ENCODE measurements at places on chromosomes 12 and 14.
A peak's percentile ranks its signal among the peaks of the same experiment; 100 is the strongest.

DNA sequence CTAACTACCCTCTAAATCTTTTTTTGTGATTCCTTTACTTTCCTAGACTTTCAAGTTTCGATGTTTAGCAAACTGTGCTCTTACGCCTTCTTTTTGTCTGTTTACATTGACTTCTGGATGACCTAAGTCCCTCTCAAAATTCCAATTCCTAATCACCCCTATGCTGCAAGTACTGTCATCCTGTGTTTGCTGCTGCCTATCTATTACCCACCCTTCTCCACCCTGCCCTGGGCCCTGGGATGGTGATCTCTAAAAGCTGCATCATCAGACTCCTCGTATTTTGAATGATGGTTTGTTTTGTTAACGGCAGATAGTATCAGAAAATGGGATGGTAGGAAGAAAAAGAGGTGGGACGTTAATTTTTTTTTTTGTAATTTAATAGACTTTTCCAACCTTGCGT, 272.1 kb downstream of the DIO2 start:
- no peak for DNase-seq

GRCh38 chr12:114913871-114914801, 230.2 kb upstream of the TBX3 start:
- no peak for DNase-seq

- no peak for DNase-seq
Measured at GRCh38 chr12:101697930-101698799, 725 bp downstream of the CHPT1 start.

DNA sequence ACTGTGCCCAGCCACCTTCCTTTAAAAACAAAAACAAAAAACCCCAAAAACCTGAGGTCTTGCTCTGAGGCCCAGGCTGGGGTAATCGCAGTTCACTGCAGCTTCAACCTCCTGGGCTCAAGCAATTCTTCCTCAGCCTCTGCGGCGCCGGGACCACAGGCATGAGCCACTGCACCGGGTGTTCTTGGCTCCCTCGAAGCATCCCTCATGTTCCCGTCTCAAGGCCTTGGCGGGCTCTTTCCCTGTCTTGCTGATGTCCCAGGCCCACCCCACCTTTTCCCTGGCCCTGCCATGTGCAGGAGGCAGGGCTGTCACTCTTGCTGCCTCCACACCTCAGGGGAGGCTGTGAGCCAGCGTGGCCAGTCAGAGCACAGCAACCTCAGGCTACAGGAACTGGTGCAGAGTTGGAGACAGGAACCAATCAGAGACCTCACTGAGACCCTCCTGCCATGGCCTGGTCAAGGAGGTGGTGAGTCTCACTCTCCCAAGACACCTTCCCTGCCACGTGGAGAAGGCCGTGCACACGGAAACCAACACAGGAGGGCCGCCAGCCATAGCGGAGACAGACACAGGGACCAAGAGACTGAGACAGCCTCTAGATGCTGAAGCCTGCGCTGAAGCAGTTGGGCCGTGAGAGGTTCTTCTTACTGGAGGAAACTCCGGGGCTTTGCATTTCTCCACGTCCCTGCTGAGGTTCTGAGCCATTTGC, 6.0 kb upstream of the AMN start:
- no peak for DNase-seq

- DNase-seq: no peak
Measured at GRCh38 chr14:24263848-24264247, 871 bp upstream of the TGM1 start.

DNA sequence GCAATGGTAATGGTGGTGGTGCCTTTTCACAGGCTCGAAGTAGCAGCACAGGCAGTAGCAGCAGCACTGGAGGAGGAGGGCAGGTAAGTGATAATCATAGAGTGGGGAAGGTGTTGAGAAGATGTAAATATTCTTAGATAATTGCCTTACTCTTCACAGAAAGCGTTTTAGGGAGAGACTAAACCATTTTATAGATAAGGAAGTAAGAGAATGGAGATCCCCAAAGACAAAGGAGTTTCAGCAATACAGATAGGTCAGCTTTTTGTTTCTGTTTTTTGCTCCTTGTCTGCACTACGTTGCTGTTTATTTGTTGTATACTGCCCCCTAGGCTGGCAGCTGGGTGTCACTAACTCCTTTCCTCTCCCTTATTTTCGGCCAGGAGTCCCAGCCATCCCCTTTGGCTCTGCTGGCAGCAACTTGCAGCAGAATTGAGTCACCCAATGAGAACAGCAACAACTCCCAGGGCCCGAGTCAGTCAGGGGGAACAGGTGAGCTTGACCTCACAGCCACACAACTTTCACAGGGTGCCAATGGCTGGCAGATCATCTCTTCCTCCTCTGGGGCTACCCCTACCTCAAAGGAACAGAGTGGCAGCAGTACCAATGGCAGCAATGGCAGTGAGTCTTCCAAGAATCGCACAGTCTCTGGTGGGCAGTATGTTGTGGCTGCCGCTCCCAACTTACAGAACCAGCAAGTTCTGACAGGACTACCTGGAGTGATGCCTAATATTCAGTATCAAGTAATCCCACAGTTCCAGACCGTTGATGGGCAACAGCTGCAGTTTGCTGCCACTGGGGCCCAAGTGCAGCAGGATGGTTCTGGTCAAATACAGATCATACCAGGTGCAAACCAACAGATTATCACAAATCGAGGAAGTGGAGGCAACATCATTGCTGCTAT, 2.0 kb downstream of the SP1 start:
- DNase-seq: no peak

GRCh38 chr12:3727877-3728632, 24.9 kb downstream of the CRACR2A start:
- DNase-seq: no peak

DNA sequence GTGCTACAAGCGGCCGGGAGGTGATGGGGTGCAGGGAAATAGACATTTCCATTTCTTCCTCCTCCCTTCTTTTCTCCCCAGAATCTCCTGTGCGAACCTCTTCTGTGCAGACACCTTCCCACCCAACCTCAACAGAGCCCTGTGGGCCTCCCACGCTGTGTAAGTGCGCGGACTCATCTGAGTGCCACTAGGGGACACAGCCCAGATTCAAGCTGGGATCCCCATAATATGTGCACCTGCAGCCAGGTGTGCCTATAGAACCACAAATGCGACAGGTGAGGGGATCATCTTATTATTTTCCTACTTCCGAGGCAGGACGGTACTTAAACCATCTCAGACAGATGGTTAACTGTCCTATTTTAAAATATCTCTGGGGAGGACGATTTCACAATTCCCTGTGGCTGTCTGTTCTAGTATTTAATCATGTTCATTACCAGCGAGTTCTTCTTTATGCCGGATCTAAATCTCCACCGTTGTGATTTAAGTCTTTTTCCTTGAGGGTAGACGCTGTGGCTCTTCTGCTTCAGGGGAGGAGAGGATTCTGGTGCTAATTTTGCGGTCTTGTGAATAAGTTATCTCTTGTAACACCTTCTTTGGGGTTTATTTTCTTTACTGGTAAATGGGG, 17.2 kb upstream of the CACNA1C start:
- no peak for DNase-seq

- DNase-seq: no peak
Measured at GRCh38 chr12:127629066-127629820, 637.7 kb upstream of the TMEM132C start.

- no peak for DNase-seq
Measured at GRCh38 chr12:95321516-95322246, 104.1 kb downstream of the VEZT start.

DNA sequence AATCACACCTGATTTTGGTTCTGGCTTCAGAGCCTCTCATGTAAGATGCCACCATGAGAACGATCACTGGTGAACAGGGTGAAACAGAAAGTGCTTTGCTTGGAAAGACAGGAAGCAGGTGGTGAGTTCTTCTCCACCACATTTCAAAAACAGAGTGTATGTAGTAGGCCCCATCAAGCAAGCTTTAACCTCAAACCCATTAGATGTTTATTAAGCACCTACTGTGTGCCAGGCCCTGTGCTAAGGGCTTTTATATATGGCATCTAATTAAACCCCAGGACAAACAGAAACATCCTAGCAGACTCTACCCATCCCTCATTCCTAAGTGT, 47.8 kb upstream of the MED13L start:
- no peak for DNase-seq

DNA sequence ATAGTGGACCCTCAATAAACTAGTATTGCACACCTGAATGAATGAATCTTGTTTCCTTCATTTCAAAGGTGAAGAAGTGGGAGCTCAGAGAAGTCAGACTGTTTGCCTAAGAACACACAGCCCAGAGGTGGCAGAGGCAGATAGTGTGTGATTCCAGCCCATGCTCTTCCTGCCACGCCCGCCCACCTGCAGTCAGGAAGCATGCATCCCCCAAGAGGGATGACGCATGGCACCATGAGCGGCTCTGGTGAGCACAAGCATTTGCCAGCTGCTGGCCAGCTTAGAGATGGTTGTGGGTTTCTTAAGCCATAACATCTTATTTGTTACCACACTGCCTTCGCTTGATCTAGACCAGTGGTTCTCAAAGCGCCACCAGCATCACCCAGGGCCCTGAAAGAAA, 133.8 kb downstream of the RIMBP2 start:
- DNase-seq: no peak

- DNase-seq: no peak
Measured at GRCh38 chr12:116616536-116617248, 57.5 kb downstream of the MAP1LC3B2 start.

- no peak for DNase-seq
Measured at GRCh38 chr12:50555471-50555885, 50.7 kb downstream of the DIP2B start.

DNA sequence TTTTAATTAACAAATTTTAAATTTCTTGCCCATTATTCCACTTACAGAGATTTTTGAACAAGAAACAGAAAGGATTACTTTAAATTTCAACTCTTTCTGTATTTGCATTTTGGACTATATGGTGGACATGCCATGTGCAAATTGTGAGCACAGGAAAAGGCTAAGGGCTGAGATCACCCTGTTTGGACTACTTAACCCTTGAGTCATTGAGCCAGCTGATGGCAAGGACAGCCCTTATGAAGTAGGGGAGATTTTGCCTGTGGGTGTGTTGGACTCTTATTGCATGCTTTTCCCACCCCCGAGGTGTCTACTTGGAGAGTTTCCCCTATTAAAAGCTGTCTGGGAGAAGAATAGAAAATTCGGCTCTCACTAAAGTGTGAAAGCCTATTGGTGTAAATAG, 17.2 kb downstream of the DERA start:
- no peak for DNase-seq

- no peak for DNase-seq
Measured at GRCh38 chr14:91985008-91985407, 37.5 kb upstream of the FBLN5 start.

- DNase-seq: no peak
Measured at GRCh38 chr12:99852666-99853065, 132.1 kb downstream of the ANKS1B start.

- DNase-seq: no peak
Measured at GRCh38 chr12:1552911-1553491, 41.4 kb downstream of the FBXL14 start.

GRCh38 chr12:123478069-123478468, 20.1 kb downstream of the SNRNP35 start:
- no peak for DNase-seq

DNA sequence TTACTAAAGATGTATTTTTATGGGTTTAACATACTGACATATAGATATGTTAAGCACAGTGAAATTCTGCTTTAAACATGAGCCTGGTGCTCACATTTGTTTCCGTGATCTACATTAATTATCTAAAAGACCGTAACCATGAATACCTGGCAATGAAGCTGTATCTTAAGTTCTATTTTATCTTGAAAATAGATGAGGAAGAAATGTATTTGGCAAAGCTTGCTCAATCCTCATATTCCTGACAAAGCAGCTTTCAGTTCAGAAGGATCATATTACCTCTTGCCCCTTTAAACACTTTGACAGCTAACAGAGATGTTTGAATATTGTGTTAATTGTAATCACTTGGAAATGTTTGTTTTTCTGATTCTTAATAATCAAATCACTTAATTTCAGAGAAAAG, 9.8 kb downstream of the EPYC start:
- no peak for DNase-seq

GRCh38 chr14:93232159-93232558, 25.1 kb downstream of the UBR7 start:
- no peak for DNase-seq

DNA sequence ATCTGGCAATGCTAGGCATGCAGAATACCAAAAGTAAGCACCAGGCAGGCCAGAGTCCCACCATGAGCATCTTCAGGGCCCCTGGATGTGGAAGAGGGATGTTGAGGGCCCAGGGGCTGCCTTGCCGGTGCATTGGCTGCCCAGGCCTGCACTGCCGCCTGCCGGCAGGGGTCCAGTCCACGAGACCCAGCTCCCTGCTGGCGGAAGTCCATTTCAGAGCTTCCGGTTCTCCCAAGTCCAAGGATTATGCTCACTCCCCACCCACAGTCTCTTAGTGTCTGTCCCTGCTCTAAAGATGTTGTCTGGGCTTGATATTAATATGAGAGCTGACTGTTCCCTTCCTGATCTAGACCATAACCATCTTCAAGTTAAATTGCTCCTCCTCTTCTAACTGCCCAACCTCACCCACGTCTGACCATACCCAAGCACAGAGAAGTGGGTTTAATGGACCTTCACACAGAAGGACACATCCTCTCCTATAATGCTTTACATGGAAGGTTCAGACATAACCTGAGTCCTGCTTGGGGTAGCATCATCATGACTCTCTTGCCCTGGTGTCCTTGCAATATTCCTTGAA, 117.4 kb downstream of the DAD1 start:
- peak; percentile 49 for DNase-seq

- no peak for DNase-seq
Measured at GRCh38 chr12:102021540-102022246, 40.1 kb downstream of the WASHC3 start.

DNA sequence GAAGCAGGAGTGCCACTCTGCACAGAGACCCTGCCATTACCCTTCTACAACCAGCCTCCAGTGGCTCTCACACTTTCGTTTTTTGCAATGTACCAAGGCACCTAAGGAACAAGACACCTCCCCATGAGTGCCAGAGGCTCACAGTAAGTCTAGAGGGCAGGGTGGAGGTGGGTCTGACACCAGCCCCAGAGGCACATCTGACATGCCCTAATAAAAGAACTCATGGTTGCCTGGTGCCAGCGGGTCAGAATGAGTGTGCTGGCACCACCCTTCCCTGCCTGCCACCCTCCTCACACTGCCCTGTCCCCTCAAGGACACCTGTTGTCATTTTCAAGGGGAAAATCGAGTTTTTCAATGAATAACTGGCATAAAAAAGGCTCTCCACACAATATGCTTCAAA, 161.2 kb downstream of the FOXN3 start:
- DNase-seq: no peak

DNA sequence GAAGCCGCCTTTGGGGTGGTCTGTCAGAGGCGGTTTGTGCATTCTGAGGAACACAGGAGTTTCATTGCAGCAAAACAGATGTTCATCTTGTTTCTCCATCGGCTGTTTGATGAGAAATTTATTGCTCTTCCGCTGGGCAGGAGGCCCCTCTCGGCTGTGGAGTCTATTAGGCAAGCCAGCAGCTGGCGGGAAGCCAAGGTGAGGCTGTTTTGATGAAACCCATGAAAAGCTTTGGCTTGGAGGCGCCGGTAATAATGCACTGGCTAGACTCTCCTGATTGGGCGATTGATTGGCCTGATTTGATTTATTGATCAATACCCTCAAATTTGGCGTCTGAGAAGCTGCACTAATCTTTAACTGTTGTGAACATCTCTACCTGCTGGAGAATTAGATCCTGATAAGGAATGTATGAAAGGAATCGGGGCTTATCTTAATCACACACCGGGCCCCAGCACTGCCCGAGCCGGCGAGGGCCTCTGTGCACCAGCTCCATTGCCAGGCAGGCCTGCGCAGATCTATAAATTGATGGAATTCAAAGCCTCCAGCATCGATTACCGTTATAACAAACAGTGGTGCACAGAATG, 187.7 kb downstream of the PHETA1 start:
- DNase-seq: peak; percentile 74

- no peak for DNase-seq
Measured at GRCh38 chr14:95320078-95320895, 579 bp upstream of the CLMN start.

GRCh38 chr12:122830517-122831214, 4.6 kb upstream of the HIP1R start:
- DNase-seq: no peak

All from NCI-H524 treated with DMSO at 0.1 percent for 48 hours (cell line).